Hematopoietic multipotent progenitor cell treated with erythropoietin and hydrocortisone succinate and interleukin-3 and kit ligand, for 8 days (in vitro differentiated cells): ENCODE measurements at places on chromosomes 1 and 21.

GRCh38 chr1:109821831-109822745 is 58.4 kb upstream of the EPS8L3 start:
- DNase-seq = peak; percentile 63

GRCh38 chr1:70324683-70325082 is 29.8 kb downstream of the ANKRD13C start:
- DNase-seq = no peak

DNA sequence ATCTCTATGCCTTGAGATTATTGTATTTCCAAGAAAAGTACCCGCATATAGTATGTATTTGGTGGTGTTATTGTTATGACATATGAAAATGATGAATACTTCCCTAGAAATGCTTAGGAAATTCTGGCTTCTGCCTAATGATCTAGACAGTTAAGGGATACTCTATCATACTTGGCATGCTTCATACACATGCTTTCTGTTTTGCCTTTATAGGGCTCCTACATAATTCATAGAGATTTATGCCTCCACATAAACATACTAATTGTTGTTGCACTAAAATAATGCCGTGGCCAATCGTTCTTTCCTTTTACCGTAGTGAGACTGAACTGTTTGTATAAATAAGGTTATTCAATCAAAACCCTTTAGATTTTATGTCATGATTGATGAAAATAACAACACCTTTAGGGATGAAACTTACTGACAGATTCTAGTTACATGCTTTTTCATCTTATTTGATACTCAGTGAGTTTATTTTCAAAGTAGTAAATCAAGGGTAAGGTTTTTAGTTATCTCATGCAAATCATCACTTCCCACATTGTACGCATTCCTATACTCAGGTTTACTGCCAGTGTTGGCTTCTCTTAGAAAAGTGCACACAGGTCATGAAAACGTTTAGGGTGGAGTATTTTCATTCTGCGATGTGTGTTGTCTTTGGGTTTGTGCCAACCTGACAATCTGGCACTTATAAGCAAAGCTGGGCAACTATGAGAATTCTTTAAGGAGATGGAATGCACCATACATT is 40.5 kb upstream of the SCYL3 start:
- DNase-seq = no peak

DNA sequence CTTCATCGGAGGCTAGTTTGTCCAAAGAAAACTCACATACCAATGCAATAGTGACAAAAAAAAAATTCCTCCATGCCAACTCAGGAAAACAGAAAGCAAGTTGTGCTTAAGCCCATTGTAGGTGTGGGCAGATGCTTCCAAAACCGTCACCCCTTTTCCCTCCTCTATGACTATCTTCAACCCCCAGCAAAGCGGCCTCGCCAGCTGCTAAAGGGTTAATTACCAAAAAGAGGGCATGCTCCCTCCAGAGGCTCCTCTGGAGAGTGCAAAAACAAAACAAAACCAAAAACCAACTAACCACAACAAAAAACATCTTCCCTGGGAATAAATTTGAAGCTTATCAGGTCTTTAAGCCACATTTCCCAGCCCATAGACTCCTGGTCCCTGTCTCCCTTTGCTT is 1.2 kb downstream of the LMOD1 start:
- peak; percentile 13 for DNase-seq
